NCI-H2171 treated with DMSO at 0.1 percent for 48 hours (cell line): ENCODE measurements at places on chromosomes 5 and 9.

- DNase-seq = no peak
Observed at GRCh38 chr9:15180124-15180523, 126.9 kb downstream of the TTC39B start.

- no peak for DNase-seq
Observed at GRCh38 chr9:97831843-97832636, 21.0 kb upstream of the FOXE1 start.

DNA sequence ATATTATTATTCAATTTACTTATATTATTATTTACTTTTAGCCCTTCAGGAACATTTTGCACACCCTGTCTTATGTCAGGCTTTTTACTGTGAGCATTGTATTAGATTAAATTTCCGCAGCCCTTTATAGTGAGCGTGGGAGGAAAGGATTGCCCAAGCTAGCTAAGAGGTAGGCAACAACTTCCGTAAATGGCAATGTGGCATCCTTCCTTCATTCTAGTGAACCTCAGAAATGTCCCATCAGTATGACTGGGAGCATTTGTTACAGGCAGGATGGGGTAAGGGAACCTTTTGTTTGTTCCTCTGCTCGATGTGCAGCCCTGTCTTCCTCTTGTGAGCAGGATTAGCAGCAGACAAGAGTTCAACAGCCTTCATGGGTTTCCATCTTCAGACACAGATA lies 6.2 kb upstream of the CD180 start:
- no peak for DNase-seq

GRCh38 chr5:17190242-17190778 lies 27.1 kb upstream of the BASP1 start:
- peak; percentile 42 for DNase-seq

DNA sequence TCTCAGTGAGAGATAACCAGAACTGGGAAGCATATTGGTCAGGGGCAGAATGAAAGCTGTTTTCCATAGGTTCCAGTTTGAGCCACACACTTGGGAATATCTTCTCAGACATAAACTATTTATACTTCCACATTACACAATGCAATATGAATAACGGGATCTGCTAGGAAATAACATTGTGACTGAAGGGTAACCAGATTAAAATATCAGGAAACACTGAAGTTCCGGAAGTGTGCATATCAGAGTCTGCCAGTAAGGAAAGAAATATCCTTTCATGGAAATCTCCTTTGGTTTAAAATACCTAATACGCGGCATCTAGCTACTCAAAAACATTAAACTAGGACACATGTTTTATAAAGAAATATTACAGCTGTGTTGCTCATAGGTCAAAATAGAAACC lies 56.3 kb downstream of the ST8SIA4 start:
- no peak for DNase-seq

GRCh38 chr9:82539856-82540579 lies 522.9 kb downstream of the RASEF start:
- DNase-seq = no peak

DNA sequence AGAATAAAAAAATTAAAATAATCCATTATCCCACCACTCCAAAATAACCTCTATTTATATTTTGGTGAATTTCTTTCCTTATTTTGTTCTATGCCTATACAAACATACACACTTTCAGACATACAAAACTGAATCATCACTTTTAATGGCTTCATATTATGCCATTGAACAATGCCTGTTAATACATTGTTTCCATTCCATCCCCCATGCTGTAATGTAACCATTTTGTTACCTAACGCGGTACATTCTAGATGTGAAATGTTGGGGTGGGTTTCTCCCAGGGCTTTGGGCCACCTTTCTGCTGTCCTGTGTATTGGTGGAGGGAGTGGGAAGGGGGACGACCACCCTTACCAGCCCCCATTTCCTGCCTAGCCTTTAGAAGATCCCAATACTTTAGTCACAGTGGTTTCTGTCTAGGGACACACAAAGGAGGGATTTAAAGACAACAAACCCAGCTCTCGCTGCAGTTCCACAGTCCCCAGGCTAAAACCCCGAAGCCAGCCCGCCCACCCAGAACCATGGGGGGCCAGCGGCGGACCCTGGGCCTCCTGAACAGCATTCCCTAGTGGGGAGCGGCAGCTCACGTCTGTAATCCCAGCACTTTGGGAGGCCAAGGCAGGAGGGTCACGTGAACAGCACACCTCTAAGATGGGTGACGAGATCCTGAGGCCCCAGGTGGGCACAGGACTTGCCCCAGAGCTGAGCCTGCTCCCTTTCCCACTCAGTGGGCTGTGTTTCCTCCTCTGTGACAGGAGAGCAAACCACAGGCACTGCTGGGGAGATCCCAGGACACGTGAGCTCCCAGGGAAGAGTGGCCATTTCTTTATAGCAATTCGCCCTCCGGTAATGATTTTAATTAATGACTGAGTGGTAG lies 56.9 kb upstream of the STXBP1 start:
- DNase-seq = no peak

DNA sequence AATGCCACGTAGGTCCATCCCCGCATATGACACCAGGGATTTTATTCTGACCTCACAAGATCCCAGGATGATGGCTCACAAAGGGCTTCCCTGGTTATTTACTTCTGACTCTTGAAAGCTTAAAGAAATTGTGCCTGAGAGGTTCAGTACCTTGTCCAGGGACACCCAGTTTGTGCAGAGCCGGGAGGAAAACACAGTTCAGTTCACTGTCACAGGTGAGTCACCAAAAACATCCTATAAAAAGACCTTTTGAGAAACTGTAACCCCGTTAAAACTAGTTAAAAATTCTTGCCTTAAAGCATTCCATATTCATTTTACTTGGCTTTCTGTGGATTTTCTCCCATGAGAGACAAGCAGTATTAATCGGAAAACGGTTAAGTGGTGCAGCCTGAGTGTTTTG lies 56.6 kb downstream of the ZNF510 start:
- no peak for DNase-seq

DNA sequence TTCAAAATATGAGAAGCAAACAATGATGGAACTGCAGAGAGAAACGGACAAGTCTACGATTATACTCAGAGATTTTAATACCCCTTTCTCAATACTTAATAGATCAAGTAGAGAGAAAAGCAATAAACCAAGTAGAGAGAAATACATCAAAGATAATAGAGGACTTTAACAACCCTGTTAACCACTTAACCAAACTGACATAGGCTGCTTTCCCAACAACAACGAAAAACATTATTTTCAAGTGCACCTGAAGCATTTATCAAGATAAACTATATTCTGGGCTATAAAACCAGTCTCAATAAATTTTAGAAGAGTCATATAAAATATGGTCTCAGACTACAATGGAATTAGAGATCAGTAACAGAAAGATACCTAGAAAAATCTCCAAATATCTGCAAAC lies 67.4 kb downstream of the GNAQ start:
- DNase-seq = no peak

DNA sequence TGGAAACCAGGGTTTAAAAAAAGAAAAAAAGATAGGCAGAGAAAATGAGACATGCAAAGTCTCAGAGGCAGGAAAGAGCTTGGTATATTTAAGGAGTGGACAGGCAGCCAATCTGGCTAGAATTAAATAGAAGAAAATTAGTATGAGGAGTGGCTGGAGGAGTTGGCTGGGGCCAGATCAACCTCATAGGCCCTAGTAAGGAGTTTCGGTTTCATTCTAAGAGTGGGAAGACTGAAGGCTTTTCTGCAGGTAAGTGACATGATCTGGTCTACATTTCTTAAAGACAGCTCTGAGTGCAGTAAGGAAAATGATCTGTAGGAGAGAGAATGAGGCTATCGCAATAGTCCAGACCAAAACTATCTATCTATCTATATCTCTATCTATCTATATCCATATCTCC lies 27.5 kb downstream of the ADRB2 start:
- DNase-seq = no peak

- no peak for DNase-seq
Observed at GRCh38 chr9:130266236-130267098, 907 bp downstream of the HMCN2 start.

GRCh38 chr5:152349683-152350526 lies 55.2 kb downstream of the NMUR2 start:
- peak; percentile 14 for DNase-seq

- no peak for DNase-seq
Observed at GRCh38 chr9:136083558-136084062, 11.5 kb downstream of the NACC2 start.

DNA sequence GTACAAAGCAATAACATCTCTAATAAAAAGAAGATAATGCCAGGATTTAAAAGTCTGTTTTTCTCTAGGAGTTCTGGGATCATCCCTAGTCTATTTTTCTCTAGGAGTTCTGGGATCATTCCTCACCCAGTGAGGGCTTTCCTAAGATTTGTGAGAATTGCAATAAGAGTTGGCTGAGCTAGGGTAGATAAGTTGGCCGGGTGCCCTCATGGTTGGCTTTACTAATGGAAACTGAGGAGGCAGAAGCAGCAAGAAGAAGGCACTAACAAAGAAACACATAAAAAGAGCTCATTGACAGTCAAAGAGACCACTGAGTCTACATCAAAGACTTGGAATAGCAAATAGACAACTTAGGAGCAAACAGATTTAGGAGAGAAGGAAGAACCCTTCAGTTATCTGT lies 4.2 kb downstream of the SLC1A3 start:
- no peak for DNase-seq

DNA sequence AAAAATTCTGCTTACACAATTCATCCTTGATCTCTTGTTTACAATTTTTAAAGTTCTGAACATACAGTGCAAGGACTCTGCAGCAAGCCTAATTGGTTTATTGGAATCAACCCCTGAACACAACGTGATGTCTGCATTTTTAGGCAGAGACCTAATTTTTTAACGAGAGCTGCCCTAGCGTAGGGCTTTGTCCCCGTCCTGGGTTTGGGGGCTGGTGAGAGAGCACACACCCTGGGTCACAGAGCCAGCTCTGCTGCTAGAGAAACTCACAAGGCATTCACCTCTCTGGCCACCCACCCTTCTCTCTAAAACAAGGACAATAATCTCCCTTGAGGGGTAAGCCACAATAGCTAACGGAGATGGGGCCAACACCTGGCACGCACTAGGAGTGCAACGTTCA lies 28.2 kb downstream of the SH3PXD2B start:
- no peak for DNase-seq

DNA sequence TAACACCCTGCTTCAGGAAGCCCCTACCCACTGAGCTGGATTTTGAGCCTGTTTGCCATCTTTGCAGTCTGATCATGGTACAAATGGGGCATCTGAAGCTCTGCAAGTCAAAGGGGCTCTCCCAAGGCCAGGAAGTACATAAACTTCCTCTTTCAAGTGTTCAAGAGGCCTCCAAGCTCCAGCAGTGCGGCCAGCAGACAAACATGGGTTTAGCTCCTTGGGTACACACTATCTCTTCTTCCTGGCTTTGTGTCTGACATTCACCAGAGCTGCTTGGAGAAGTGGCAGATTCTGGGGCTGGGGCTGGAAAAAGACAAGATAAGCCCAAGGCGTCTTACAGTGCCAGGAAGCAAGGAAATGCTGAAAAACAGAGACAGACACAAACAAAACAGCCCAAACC lies 34.1 kb downstream of the LAMC3 start:
- DNase-seq = no peak

GRCh38 chr5:156356238-156356637 lies 29.3 kb downstream of the SGCD start:
- DNase-seq = no peak

DNA sequence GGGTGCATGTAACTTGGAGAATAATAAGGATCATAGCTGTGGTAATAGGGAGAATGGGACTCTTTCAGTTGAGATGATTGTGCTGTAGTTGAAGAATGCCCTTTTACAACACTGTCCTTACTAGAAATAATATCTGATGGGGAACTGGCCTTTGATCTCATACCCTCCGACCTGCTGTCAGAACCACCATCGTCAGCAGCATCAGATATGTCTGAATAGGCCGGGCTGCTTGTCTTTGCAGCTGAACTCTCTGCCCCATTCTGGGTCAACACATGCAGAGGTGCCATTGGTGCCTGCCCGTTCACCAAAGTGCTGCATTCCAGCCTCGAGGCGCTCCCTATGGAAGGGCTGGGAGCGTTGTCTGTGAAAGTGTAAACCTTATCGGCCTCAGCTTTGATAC lies 99.1 kb downstream of the ZNF608 start:
- no peak for DNase-seq

- peak; percentile 17 for DNase-seq
Observed at GRCh38 chr9:111399772-111400563, 69.9 kb upstream of the OR2K2 start.

DNA sequence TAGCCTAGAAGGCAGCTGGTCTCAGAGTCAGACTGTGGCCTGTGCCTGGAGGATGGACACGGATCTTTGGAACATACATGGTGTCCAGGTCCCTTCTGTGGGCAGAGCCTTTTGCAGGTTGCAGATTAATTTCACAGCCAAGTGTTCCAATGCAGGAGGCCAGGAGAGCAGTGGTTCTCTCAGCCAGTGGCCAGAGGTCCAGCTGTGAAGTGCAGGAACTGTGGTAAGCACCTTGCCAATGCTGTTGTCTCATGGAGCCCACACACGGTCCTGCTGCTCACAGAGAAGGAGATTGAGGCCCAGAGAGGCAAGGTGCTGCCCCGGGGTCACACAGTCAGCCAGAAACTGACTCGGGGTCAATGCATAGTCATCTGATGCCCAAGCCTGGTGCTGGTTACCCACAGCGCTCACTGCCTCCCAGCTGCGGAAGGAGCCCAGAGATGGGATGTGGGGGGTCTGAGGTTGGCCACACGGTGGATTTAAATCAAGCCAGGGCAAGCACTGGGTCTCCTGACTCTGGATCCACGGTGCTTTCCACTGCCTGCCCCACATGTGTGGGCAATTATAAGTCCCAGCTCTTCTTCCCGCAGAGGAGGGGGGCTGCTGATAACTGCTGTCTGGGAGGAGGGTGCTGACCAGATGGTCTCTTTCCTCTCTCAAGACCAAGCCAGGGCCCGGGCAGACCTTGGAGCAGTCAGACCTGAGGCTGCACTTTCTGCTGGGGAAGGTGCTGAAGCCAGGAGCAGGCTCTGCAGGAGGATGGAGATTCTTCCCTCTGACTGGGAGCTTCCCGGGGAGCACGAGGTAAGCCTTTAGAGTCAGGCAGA lies 2.8 kb downstream of the PDGFRB start:
- DNase-seq = no peak

- DNase-seq = no peak
Observed at GRCh38 chr5:66616520-66617225, 20.5 kb downstream of the MAST4 start.

DNA sequence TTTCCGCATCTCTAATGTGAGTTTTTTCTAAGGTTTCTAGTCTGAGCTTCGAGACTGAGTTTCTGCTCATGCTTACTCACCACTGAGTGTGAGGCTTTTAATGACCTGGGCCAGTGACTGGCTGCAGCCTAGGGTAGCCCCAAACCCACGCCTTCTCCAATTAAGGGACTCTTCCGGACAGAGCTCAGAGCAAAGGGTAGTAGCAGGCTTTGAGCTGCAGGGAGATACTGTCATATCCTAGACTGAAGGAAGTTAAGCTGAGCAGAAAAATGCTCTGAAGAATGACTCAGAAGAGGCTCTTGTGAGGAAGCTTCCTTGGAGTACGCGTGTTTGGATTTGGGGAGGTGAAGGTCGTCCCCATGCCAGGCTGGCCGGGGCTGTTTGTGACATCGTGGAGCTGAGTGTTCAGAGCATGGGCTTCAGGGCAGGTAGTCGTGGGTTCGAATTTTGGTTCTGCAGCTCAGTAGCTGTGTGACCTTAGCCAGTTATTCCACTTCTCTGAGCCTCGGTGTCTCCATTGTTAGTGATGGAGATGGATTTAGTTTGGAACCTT lies 3.5 kb downstream of the USP20 start:
- DNase-seq = no peak
